ENCODE measurements at places on chromosomes 5 and 9.
A peak's percentile ranks its signal among the peaks of the same experiment; 100 is the strongest.

- no peak for DNase-seq
Observed at GRCh38 chr5:3393920-3394597, 201.6 kb upstream of the IRX1 start.

GRCh38 chr9:112326194-112326593, 7.2 kb downstream of the PTBP3 start:
- DNase-seq: no peak

DNA sequence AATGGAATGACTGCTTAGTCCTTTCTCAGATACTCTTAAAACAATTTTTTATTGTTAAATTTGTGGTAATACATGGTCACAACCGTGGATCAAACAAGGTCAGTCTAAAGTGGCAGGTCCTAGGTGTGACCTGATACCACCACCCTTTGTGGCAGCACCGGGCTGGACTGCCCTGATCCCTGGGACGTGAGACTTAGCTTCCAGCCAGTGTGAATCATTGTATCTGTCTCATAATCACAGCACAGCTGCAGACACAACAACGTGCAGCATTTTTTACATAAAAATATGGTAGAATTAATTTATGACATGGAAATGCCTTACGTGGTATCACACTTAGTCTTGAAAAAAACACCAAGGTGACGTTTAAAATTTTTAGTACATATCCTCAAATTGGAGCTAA, 7.8 kb downstream of the TOR1B start:
- no peak for DNase-seq

DNA sequence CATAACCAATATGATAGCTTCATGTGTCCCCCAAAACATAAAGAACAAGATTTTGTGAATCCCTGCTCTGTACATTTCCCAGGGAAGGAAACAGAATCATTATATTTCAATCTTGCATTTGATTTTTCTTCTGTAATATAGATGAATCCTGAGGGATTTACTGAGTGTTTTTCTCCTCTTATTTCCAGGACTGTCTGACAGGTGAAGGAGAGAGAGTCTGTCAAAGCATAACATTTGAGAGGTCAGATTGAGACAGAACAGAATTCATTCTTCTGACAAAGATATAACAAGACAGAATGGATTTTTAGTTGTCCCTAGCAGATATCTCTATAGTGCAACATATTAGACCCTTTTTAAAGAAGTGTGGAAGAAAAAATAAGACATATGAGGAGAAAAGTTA, 354.5 kb upstream of the IZUMO3 start:
- DNase-seq: no peak

- DNase-seq: no peak
Observed at GRCh38 chr9:86977205-86977835, 30.0 kb upstream of the GAS1 start.

GRCh38 chr5:177471610-177472356, 1.7 kb downstream of the DBN1 start:
- no peak for DNase-seq

DNA sequence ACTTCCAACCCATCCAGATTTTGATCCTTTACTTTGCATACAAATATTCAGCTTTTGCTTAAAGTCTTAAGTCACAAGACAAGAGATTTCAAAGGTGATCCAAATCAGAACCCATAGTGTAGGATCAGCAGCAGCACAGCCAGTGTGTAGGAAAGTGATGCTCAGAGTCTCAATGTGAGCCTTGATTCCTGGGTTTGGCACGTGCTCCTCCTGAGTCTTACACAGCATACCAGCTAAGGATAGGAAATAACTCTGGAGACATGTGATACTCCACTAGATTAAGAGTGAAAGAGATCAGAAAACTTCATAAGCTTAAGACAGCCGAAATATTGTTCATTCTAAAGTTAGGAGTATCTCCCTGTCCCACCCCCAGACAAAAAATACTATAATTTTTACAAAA, 344.9 kb downstream of the SEMA5A start:
- DNase-seq: no peak

GRCh38 chr9:89658931-89659330, 54.1 kb downstream of the GADD45G start:
- DNase-seq: no peak

GRCh38 chr5:54480296-54480695, 24.8 kb downstream of the HSPB3 start:
- DNase-seq: no peak

DNA sequence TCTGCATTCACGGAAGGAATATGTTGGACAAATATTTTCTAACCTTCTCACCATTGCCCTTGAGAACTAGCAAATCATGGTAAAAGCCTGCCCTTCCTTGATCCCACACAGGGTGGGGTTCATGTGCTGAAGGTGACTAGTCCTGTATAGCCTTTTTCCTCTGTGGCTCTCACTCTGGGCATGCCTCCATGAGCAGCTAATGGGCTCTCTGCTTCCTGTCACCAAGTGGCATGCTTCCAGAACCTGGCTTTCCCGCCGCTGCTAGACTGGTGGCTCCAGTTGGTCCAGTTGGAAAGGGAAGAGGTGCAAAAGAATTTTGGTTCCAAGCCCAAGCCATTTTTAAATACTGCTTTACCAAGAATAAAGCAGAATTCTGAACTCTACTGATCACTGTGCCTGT, 35.5 kb downstream of the FBXO10 start:
- DNase-seq: no peak

GRCh38 chr5:139762615-139763170, 32.9 kb upstream of the PSD2 start:
- DNase-seq: no peak

DNA sequence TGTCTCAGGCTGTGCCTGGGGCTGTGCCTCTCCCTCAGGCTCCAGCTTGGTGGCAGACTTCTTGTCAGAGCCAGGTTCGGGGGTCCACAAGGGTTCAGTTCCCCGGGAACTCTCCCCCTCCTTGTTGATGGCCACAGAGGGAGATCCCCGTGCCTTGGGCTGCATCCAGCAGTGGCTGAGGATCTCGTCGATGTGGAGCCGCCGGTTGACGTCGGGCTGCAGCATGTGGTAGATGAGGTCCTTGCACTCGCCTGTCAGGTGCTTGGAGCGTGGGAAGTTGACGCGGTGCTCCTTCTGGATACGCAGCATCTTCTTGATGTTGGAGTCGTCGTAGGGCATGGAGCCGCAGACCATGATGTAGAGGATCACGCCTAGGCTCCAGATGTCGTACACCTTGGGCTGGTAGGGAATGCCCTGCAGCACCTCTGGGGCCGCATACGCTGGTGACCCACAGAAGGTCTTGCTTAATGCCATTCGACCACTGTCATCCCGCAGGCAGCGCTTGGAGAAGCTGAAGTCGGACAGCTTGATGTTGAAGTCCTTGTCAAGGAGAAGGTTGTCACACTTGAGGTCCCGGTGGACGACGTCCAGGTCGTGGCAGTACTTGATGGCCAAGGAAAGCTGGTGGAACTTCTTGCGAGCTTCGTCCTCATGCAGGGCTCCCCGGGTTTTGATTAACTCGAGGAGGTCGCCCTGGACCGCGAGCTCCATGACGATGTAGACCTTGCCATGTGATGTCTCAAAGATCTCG, 752 bp downstream of the TSSK1B start:
- DNase-seq: no peak

GRCh38 chr5:170439944-170440269, 50.7 kb upstream of the KCNMB1 start:
- no peak for DNase-seq

- DNase-seq: no peak
Observed at GRCh38 chr9:135693265-135693664, 6.0 kb downstream of the SOHLH1 start.

- DNase-seq: no peak
Observed at GRCh38 chr5:181222630-181223057, 437 bp upstream of the TRIM41 start.

DNA sequence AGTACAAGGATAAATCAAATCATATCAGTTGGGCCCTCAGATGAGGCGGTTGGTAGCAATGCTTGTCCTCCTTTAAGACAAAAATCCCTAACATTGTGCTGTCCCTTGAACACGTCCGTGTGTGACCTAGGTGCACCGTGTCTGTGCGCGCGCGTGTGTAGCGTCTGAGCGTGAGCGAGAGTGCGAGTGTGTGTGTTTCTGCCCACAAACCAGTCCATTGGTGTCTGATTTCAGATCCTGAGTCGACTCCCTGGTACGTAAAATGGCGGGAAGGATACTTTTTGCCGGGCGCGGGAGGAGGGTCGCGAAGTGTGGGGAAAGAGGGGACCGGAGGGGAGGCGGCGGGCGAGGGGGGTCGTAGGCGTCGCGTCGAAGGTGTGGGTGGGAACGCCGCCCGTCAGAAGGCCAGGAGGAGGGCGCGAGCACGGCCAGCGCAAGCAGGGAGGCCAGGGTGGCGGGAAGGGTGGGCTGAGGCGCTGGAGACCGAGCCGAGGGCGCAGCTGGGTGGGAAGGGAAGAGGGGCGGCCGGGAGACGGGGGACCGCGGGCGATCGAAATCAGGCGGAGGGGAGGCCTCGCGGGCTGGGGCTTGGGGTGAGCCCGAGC, 8.9 kb downstream of the OTP start:
- DNase-seq: no peak

- DNase-seq: no peak
Observed at GRCh38 chr5:149006426-149006825, 56.4 kb downstream of the SH3TC2 start.

DNA sequence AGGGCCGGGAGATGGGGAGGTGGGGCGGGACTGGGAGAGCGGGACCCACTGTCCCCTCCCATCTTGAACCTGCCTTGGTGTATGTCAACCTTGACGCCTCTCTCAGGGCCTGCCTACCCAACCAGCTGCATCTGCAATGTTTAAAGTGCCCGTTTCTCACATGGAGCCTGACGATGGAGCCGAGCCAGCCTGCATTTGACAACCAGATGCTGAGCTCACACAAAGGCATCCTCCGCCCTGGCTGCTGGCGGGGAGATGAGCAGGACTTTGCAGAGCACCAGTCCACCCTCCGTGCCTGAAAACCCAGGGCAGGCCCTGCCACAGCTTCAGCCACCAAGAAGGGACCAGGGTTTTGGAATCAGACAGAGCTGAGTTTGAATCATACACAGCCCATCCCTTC, 141.1 kb upstream of the SMIM23 start:
- DNase-seq: no peak

DNA sequence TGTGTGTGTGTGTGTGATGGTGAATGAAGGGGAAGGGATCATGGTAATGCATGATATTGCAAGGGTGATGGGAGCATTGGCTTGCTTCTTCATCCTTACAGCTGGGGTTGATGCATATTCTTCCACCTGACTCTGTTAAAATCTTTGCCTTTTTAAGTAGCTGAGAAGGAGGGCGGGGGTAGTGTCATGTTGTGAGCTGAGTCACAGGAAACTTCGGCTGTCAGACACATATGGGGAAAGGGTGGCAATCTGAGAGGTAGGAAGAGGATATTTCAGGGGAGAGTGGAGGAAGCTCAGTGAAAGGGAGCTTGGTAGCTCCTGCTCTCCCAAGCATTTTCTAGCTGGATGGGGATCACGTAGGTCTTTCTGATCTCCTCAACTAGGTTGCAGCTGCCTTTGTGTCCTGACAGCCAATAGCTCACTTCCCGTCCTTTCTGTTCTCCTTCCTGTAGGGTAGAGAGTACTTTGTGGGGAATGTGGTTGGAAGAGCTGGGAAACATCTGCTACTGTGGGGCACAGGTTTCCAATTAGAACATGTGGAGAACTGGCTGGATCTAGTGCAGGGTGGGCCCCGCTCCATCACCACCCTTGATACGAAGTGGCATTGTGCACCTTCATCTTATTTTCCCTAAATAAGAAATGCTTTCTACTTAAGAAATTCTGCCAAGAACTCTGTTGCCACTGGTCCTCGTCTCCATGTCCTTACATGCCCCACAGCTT, 18.1 kb upstream of the CLK4 start:
- no peak for DNase-seq

- no peak for DNase-seq
Observed at GRCh38 chr9:109399258-109399767, 78.5 kb upstream of the EPB41L4B start.

- no peak for DNase-seq
Observed at GRCh38 chr5:40405996-40406740, 273.5 kb upstream of the PTGER4 start.

GRCh38 chr5:124819201-124819600, 72.8 kb upstream of the ZNF608 start:
- DNase-seq: no peak

GRCh38 chr9:126788046-126788445, 16.8 kb upstream of the ZBTB43 start:
- no peak for DNase-seq

DNA sequence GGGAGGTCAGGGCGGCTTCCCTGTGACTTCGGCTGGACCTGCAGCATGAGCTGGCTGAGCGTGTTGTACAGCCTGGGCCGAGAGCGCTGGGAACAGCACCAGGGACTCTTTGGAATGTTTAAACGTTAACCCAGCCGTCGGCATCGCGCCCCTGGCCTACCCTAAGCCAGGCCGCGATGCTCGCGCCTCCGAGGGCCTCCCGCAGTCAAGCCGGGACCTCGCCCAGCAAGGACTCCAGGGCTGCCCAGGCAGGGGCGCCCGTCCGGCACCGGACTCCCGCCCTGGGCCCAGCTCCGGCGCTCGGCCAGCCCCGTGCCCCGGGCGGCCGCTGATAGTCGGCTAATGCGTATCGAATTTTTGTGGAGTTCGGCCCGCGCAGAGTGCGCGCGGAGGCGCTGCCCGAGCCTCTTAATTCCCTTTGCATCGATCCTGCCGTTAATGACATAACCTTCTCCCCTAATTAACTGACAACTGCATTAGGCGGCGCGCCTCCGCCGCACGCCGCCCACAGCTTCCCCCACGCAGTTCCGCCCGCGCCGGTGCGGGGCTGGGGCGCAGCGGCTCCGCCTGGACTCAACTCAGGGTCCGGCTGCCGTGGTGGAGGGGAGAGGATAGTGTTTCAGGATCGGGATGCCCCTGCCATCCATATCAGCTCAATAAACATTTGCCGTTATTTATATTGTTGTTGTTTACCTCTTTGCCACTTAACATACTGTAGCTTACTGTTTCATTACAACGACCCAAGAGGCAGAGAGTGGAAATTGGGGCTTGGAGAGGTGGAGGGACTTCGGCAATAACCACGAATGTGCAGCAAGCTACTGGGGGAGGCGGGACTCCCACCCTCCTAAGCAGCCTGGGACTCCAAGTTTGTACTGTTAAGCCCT, 28.8 kb upstream of the CDC23 start:
- DNase-seq: no peak

DNA sequence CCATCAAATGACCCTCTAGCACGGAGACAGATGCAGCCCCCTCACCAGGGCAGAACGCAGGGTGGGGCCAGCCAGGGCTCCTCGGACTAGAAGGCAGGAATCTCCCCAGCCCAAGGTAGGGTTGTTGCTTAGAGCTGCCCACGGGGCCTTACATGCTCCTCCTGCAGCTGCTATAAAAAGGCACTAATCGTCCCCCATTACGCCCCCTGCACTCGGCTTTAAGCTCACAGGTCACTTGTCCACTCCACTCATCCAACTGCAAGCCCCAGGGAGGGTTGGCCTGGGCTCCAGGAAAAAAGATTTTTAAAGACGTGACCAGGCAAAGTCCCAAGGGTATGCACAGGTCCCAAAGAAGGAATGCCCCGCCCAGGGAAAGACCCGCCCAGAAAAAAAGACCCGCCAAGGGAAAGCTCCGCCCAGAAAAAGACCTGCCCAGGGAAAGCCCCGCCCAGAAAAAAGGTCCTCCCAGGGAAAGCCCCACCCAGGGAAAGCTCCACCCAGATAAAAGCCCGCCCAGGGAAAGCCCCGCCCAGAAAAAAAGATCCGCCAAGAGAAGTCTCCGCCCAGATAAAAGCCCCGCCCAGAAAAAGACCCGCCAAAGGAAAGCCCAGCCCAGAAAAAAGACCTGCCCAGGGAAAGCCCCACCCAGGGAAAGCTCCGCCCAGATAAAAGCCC, 11.1 kb downstream of the GRIN1 start:
- peak; percentile 43 for DNase-seq

- DNase-seq: no peak
Observed at GRCh38 chr5:143026380-143026779, 256.2 kb downstream of the ARHGAP26 start.
